ENCODE measurements at places on chromosomes 11 and 22. TPM values are rescaled to one million over a fixed set of nuclear protein-coding genes. Genes with fewer than 3 reads are reported as not detected.

Gene TSGA10IP
- total RNA-seq: not detected

Gene RBM4
- total RNA-seq: 90.1 TPM

Gene MS4A5
- not detected for total RNA-seq

Gene ARHGAP20
- total RNA-seq: 2.6 TPM

Gene PTPRJ
- total RNA-seq: 29.5 TPM

Gene A4GALT
- total RNA-seq: 16.6 TPM

Gene FAM111B
- total RNA-seq: 11.5 TPM

Gene MS4A10
- not detected for total RNA-seq

Gene OR2AG1
- not detected for total RNA-seq

Gene DGCR6
- total RNA-seq: 1.1 TPM

Gene ARHGEF17
- total RNA-seq: 67.6 TPM

Gene PPP2R1B
- total RNA-seq: 36.1 TPM

Gene CALCA
- not detected for total RNA-seq

Gene ABCG4
- total RNA-seq: 0.66 TPM

Gene GRAP2
- not detected for total RNA-seq

Gene SYT13
- total RNA-seq: not detected

Gene CEP164
- 32.6 TPM for total RNA-seq

Gene ACP2
- 53.3 TPM for total RNA-seq

Gene MS4A12
- not detected for total RNA-seq

Gene MARK2
- total RNA-seq: 31.8 TPM

Gene DEPDC5
- total RNA-seq: 8.5 TPM

Gene KBTBD3
- 0.72 TPM for total RNA-seq
